Endothelial cell of umbilical vein (primary cell): ENCODE measurements at places on chromosomes 3 and 15. TPM values are rescaled to one million over a fixed set of nuclear protein-coding genes. Genes with fewer than 3 reads are reported as not detected.

The DAZL gene
- not detected in 2 replicates for total RNA-seq

The RTP3 gene
- not detected in 2 replicates for total RNA-seq

The CEP19 gene
- 1.2 and 1.6 TPM in 2 replicates for total RNA-seq

The CHST14 gene
- 45.9 and 49.2 TPM in 2 replicates for total RNA-seq

The GOLGA6L7 gene
- total RNA-seq: not detected in 2 replicates

The PARP15 gene
- 0.99 and 1.4 TPM in 2 replicates for total RNA-seq

The FHIT gene
- total RNA-seq: 2.2 and 3.1 TPM in 2 replicates

The MITF gene
- 2.5 and 3.9 TPM in 2 replicates for total RNA-seq

The CHRFAM7A gene
- 7.1 and 9.1 TPM in 2 replicates for total RNA-seq

The SPG21 gene
- total RNA-seq: 75.3 and 82.5 TPM in 2 replicates

The ALDH1A3 gene
- total RNA-seq: 5.8 TPM in 2 replicates

The BMF gene
- total RNA-seq: 9.8 and 13.9 TPM in 2 replicates

The CDHR4 gene
- total RNA-seq: not detected in 2 replicates

The GOLGA6L24 gene
- total RNA-seq: not detected in 2 replicates

The TWF2 gene
- total RNA-seq: 82.6 and 82.9 TPM in 2 replicates

The HTD2 gene
- total RNA-seq: 10.0 and 10.3 TPM in 2 replicates

The RARRES1 gene
- 1.5 and 1.8 TPM in 2 replicates for total RNA-seq

The GABRB3 gene
- total RNA-seq: 0.85 TPM in 1 of 2 replicates, not detected in the other

The TMEM207 gene
- total RNA-seq: not detected in 2 replicates

The GATM gene
- 0.48 and 0.60 TPM in 2 replicates for total RNA-seq

The AP3B2 gene
- not detected in 2 replicates for total RNA-seq

The PLA2G4E gene
- total RNA-seq: not detected in 2 replicates

The PIF1 gene
- 45.4 and 52.7 TPM in 2 replicates for total RNA-seq

The HTR3E gene
- total RNA-seq: not detected in 2 replicates

The GPR15 gene
- not detected in 2 replicates for total RNA-seq

The RBMS3 gene
- total RNA-seq: 37.3 and 42.3 TPM in 2 replicates

The ECE2 gene
- total RNA-seq: not detected in 2 replicates

The GRAMD1C gene
- total RNA-seq: 17.0 and 24.0 TPM in 2 replicates

The CLEC3B gene
- total RNA-seq: not detected in 2 replicates

The TNNC1 gene
- not detected in 2 replicates for total RNA-seq
